T-helper 17 cell (primary cell): ENCODE measurements at places on chromosomes 5 and 9.

DNA sequence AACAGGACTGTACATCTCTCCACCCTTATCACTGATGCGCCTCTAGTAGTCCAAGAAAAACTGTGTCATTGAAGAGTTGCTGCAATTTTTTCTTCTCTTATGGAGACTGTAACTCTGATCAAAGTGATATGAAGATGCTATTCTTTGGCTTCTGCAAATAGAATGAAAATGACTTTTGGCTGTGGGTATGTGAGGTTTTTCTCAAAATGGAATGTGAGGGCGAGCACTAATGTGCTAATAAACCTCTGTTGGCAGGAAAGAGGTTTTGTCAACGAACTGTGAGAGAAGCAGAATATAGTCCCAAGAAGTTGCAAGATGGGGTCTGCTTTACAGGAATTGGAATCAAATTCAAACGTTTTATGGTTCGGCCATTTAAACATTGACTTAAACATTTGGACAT, 252.0 kb upstream of the GAS1 start:
- DNase-seq: no peak

GRCh38 chr9:24602693-24603352, 57.1 kb upstream of the IZUMO3 start:
- DNase-seq: no peak

GRCh38 chr5:45274241-45274640, 421.9 kb downstream of the HCN1 start:
- no peak for DNase-seq

- no peak for DNase-seq
Observed at GRCh38 chr9:83670381-83670780, 37.4 kb downstream of the UBQLN1 start.

DNA sequence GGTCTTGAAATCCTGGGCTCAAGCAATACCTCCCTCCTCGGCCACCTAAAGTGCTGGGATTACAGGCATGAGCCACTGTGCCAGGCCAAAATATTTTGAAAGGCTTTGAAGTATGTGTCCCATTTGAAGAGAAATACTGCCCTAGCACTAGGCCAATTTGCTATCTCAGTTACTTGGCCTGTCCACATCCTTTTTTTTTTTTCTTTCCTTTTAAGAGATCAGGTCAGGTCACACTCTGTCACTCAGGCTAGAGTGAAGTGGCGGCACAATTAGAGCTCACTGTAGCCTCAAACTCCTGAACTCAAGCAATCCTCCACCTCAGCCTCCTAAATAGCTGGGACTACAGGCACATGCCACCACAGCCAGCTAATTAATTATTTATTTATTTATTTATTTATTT, 84.2 kb downstream of the NR6A1 start:
- no peak for DNase-seq

- DNase-seq: no peak
Observed at GRCh38 chr5:133890314-133890713, 78.1 kb downstream of the C5orf15 start.

- no peak for DNase-seq
Observed at GRCh38 chr5:106784846-106785245, 885.9 kb downstream of the EFNA5 start.

DNA sequence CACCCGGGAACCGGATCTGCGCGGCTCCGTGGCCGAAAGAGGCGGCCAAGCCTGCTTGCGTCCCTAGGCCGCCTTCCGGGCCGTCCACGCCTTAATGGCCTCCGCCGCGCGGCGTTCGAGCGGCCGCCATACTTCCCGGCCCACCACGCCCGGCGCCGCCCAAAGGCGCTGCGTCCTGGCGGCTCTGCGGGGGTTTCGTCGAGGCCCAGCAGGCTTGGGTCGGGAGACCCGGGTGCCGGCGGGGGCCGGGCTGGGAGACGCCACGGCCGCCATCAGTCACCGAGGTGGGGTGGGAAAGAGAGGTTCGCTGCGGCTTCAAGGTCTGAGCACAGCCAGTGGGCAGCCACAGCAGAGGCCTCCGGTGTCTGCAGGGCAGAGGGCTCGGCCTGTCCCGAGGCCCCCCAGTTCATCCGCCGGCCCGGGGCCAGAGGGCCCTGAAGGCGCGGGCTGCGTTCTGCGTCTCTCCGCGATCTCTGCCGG, 545.8 kb upstream of the CDH10 start:
- DNase-seq: no peak

- DNase-seq: no peak
Observed at GRCh38 chr9:70392189-70392588, 22.3 kb downstream of the KLF9 start.

- DNase-seq: no peak
Observed at GRCh38 chr9:121399883-121400607, 30.0 kb upstream of the STOM start.

DNA sequence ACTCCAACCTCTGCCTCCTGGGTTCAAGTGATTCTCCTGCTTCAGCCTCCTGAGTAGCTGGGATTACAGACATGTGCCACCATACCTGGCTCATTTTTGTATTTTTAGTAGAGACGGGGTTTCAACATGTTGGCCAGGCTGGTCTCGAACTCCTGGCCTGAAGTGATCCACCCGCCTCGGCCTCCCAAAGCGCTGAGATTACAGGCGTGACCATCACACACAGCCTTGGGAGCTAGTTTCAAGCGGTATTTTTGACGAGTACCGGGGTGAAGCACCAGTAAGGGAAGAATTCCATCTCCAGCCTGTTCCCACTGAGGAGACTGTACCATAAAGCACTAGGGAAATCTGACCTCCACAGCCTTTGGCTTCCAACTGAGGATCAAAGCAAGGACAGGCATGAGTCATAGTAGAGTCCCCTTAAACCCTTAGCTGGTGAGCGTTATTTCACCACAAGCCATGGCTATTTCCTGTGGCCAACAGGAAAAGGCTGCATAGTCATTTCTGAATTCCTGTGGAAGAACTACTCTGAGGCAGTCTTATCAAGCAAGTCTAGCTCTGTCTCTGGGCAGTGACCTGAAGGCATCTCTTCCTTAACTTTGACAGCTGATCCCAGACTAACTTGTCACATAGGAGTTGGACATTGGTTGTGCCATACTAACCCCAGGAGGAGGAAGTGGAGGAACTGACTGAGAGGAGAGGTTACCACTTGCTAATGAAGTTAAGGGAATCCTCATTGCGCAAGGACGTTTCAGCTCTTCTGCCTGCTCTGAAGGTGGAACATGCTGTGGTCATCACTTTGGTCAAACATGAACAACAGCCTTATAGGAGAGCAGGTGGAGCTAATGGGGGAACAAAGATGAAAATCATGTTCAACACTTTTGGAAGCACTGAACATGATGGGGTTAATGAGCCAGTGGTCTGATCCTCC, 85.8 kb upstream of the DMRT1 start:
- no peak for DNase-seq

- no peak for DNase-seq
Observed at GRCh38 chr5:14676320-14676719, 11.8 kb downstream of the OTULIN start.
